ENCODE measurements at places on chromosomes 12 and 14.

- DNase-seq, result no peak
These were observed 417.6 kb downstream of the NAV3 start for GRCh38 chr12:78248321-78248720.

DNA sequence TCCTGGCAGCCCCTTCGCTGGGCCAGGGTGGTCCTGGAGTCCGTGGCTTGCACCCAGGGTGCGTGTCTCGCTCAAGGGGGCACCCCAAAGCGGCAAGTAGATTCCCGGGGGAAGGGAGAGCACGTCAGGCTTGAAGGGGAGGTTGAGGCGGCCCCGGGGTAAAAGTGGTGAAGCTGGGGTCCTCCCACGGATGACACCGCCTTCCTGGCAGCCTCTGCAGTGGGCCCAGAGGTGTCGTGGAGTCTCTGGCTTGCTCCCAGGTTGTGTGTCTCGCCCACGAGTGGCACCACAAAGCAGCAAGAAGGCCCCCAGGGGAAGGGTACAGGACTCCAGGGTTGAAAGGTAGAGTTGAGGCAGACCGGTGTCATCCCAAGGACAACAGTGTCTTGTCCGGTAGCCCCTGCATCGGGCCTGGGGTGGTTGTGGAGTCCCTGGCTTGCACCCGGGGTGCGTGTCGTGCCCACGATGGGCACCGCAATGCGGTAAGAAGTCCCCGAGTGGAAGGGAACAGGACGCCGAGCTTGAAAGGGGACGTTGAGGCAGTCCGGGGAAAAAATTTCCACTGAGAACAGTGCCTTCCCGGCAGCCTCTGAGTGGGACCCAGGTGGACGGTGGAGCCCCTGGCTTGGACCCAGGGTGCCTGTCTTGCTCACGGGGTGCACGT is 158.0 kb upstream of the ALG10B start:
- DNase-seq, result no peak

- peak; percentile 22 for DNase-seq
These were observed 46.9 kb upstream of the NOS1 start for GRCh38 chr12:117408161-117408791.

DNA sequence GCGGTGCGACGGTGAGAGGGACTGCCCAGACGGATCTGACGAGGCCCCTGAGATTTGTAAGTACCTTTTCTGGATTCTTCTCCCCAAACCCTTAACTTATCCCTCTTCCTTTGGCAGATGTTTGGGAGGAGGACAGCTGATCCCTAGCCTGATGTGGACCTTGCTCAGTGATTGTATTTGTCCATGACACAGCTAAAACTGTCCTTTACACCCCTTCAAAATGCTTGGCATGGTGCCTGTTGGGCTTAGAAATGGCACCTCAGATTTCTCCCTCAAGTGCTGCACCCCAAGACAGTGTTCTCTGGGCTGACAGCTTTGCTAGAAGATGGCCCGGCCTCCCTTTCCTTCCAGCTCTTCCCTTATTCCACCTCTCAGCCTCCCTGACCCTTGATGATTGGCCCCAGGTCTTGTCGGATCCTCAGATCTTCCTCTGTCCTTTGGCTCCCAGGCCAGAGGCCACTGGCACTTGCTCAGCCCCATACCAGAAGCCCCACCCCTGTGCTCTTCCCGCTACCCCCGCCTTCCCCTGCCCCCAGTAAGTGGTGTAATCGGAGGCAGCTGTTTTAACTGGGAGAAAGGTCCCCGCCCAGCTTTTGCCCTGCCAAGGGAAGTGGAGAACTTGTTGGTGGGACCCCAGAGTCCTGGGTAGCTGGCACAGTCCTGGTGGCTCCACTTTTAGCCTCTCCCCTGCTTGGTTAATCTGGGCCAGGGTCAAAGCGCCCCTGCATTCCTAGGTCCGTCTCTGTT is 8.7 kb downstream of the LRP1-AS start:
- DNase-seq, result peak; percentile 77

DNA sequence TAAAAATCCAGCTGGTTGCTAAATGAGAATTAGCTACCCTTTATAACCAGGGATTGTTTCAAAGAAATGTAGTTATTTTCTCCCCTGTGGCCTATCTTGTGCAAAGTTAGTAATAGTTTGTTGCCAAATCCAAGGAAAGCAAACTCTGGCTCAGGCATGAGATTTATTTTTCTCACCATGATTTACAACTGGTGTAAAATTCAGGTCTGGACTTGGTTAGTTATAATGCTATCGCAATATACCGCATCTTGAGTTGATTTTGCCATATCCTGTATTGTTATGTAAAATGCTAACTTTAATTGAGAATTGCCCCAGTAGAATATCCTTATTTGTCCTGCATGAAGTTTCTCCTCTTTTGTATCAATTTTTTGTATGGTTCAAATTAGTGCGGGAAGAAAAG is 135.5 kb downstream of the CRADD start:
- DNase-seq, result peak; percentile 95

DNA sequence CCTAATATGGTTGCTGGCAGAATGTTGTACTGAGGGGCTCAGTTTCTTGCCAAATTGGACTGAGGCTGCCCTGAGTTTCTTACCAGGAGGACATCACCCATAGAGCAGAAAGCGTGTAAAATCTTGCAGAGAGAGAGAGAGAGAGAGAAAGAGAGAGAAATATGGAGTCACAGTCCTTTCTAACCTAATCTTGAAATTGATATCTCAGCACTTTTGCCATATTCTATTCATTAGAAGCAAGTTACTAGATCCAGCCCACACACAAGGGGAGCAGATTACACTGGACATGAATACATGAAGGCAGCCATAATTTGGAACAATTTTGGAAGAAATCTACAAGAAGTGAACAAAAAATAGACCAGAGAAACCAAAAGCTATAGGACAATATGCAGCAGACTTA is 4.1 kb upstream of the CD163L1 start:
- no peak for DNase-seq

DNA sequence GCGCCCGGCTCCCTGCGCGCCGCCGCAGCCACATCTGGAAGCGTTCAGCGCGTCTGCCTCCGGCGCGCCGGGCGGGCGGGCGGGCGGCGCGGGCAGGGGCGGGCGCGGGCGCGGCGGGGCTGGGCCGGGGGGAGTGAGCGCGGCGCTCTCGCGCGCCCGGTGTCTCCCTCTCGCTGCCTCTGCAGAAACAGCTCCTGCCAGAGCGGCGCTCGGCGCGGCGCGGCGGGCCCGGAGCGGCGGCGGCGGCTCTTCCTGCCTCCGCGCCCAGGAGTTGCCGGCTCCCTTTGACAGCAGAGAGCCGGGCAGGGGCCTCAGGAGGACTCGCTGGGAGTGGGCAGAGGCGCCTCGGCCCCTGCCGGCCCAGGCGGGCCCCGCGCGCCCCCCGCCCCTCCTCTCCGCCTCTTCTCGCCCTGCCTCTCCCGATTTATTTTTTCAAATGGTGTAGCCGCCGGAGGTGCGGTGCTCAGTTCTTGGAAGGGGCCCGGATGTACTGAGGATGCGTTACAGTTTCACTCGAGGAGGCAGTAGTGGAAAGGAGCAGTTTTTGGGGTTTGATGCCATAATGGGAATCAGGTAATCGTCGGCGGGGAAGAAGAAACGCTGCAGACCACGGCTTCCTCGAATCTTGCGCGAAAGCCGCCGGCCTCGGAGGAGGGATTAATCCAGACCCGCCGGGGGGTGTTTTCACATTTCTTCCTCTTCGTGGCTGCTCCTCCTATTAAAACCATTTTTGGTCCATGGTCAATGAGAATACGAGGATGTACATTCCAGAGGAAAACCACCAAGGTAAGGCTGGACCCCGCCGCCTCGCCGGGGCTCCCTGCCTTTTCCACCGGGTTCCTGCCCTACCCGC is at the start of gene CACNA1C:
Gene CACNA1C, plus strand, starts transcription at position 162 of the 853 bp plus-strand sequence. Its CDS starts 576 bp downstream, at position 738.
- peak; percentile 57 for DNase-seq

GRCh38 chr14:71488703-71489191 is 443.5 kb upstream of the RGS6 start:
- DNase-seq, result no peak

- no peak for DNase-seq
These were observed 34.7 kb upstream of the VASH1 start for GRCh38 chr14:76726551-76726970.

GRCh38 chr14:21384494-21384851 is 654 bp upstream of the SUPT16H start:
- no peak for DNase-seq

GRCh38 chr14:22113401-22113800 is 439.8 kb upstream of the OR4E1 start:
- no peak for DNase-seq

DNA sequence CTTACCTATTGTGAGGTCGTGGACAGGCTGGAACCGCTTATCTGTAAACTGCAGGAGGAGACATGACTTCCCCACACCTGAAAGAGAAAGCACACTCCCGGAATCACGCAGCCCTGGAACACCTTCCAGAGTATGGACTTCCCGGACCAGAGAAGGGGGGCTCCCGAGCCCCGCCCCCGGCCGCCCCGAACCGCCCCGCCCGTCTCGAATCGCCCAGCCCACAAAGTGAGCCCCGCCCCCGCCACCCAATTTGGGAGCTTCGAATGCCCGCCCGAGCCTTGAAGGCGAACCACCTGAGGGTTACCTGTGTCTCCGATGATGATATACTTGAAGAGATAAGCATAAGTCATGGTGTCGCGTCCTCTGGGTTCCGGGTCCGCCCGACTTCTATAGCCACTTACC is 235 bp downstream of the RAB2B start:
- DNase-seq, result no peak

Measured in fibroblast of mammary gland (primary cell).